ENCODE measurements at places on chromosomes 1 and 21.

DNA sequence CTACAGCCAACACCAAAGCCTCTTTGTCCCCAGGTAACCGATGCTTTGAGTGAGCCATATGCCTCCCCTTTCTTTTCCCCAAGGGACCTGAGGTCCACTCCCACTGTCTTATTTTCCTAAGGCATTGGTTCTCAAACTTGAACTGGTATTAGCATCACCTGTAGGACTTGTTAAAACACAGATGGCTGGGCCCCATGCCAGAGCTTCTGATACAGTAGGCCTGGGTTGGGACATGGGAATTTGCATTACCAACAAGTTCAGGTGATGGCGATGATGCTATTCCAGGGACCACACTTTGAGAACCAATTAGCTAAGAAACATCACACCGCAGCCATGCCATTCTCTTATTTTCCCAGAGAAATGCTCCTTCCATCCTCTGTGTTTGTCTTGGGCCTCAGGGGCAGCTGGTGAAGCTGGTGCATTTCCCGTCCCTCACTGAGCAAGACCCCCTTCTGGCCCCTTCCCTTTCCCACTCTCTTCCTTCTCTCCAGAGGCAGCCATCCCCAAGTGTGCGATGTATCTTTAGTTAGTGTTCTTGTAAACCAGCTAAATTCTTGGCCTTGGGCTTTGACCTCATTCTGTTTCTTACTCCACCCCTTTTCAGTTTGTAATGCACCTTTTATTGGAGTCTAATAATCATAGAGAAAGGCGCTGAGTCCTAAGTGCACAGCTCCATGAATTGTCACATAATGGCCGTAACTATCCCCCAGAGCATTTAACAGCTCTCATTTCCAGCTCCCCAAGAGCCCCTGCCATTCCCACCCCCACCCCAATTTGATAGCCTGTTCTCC lies 14.2 kb upstream of the TTC22 start:
- DNase-seq = no peak

- DNase-seq = no peak
Observed at GRCh38 chr1:155060736-155061135, 2.8 kb upstream of the EFNA4 start.

- DNase-seq = no peak
Observed at GRCh38 chr1:183124259-183124658, 61.8 kb upstream of the LAMC2 start.

DNA sequence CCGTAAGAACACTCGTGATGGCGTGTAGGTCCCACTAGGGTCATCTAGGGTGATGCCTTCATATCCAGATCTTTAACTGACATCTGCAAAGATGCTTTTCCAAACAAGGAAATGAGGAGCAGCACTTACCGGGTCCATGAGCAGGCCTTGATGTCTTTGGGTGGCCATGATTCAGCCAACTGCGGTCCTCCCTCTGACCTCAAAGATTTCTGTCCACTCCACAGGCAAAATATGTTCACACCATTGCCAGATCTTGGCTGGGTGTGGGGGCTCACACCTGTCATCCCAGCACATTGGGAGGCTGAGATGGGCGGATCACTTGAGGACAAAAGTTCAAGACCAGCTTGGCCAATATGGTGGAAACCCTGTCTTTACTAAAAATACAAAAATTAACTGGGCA lies 18.2 kb downstream of the TRPM2 start:
- DNase-seq = no peak

DNA sequence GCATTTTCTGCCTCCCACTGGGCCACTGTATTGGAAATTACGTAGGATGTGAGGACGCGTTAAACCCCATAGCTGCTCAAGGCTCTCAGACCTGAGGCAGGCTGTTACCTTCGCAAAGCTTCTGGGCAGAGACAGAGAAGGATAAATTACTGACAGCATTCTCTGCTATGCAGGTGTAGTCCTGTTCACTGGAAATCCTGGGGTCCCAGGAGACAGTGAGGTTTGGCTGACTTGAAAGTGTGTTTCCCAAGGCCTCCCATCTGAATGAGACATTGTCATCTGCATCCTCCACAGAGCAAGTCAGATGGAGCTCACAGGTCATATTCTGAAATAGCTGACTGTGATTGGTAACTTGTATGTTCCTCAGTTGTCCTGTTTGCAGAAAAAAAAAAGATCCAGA lies 32.0 kb downstream of the SLAMF6 start:
- DNase-seq = no peak

DNA sequence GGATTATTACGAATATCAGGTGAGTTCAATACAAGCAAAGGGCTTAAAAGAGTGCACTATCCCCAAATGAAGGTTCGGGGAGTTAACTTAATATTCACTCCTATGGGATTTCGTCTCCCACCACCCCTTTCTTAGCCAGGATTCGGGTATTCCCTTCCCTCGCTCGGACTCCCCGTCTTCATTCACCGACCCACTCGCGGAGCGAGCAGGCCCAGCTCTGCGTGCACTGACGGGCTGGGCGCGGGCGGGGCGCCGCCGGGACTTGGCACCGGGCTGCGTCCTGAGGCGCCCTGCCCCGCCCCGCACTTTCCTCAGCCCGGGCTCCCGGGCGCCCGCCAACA lies 7.7 kb upstream of the MPZL1 start:
- DNase-seq = no peak

GRCh38 chr1:85319931-85320330 lies 43.5 kb upstream of the BCL10 start:
- DNase-seq = no peak

DNA sequence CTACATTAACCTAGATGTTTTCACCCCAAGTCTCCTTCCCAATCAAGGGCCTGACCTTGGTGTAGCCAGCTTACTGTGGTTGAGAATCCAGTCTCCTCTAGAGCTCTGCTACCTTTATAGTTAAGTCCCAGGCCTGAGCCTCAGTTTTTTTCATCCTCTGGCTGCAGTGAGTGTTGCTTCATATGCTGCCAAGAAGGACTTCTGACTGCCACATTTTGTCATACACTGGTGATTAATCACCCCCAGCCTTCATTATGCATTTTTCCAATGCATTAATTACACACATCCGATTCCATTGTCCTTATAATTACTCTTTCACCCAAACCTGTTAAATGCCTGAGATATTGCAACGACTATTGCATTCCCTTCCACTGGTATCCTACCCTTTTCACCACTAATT lies 66.3 kb upstream of the FGGY start:
- DNase-seq = no peak

- DNase-seq = no peak
Observed at GRCh38 chr1:223725578-223725977, 13.2 kb downstream of the CAPN2 start.

DNA sequence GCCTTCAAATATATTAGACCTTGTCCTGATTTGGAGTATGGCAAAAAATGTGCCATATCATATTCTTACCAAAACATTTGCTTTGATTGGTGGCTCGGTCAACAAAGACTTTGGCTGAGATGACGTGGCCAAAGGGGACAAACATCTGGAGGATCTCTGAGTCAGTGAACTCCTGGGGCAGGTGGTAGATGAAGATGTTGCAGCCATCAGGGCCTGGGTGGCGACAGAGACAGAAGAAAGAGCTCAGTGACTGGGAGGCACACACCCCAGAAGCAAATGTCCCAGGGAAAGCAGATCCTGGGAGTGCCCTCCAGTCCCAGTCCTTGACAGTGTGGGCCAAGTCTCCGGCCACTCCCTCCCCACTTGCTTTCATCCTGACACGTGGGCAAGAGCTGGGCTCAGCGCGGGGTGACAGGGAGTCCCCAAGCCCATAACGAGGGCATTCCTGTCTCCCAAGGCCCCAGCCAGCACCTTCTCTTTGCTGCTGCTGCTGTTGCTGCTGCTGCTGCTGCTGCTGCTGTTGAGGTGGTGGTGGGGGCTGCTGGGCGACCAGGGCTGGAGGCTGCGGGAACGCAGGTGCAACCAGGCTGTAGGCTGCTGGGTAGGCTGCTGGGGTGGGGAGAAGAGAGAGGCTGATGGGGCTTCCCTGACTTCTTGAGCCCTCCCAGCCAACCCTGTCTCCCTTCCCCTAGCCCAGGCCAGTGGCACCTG lies 10.7 kb downstream of the CELF3 start:
- no peak for DNase-seq

DNA sequence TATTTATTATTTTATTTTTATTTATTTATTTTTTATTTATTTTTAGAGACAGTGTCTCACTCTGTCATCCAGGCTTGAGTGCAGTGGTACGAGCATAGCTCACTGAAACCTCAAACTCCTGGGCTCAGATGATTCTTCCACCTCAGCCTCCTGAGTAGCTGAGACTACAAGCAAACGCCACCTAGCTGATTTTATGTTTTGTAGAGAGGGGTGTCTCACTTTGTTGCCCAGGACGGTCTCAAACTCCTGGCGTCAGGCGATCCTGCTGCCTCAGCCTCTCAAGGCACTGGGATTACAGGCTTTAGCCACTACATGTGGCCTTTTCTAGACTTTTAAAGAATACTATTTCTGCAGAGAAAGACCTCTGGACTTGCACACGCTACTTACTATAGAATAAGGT lies 61.3 kb upstream of the C1orf53 start:
- DNase-seq = no peak

DNA sequence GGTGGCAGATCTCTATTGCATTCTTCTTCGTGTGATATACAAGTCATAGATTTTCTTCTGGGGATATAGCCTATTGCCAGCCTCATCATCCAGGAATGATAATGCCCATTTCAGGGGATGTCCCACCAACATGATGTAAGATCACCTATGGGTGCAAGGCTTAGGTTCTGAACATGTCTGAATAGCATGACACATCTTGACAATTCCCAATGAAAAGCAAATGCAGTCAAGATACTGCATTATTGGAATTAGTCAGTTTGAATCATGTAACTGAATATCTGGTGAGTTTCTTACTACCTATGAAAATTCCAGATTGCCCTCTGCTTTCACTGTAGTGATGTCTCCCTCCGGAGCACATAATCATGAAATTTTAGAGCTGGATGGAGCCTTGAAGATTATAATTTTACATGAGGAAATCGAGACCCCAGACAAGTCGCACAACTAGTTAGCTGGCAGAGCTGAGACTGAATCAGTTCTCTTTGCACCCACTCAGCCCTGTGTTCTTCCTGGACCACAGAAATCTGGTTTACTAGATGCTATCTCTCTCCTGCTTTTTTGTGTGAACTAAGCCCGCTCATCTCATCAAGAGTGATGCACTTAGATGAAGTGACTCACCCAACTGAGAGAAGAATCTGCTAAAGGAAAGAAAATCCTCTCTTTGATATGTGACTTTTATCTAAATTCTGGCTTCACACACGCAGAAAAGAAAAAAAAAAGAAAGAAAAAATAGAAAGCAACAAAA lies 65.0 kb downstream of the WDR64 start:
- DNase-seq = peak; percentile 55

DNA sequence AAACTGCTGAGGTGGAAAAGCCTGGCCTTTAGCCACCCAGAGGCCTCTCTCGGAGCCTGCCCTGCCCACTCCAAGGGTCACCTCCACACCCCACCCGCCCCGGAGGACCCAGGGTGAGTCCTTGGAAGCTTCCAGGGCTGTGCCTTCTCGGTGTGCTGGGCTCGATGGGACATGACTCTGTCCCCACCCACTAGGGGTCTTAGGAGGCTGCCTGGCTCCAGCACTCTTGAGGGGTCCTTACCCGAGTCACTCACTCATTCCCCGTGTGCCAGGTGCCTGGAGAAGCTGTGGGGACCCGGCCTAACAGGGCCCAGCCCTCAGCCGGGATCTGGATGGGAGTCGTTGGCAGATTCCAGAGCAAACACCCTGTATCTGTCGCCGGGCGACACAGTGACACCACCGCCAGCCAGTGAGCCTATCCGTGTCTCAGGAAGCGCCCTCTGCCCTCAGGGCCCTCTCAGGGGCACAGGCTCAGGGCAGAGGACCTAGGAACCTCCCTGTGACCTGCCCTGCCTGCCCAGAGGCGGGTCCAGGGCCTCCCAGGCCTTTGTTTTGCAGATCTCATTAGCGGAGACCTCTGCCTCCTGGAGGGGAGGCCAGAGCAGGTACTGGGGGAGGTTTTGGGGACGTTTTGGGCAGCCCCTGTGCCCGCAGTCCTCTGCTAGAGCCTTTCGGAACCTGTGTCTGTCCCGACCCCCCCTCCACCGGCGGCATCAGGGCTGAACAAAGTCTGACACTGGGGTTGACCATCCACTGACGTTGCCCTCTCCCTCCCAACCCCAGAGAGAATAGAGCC lies 3.1 kb upstream of the PRKCZ start:
- no peak for DNase-seq

DNA sequence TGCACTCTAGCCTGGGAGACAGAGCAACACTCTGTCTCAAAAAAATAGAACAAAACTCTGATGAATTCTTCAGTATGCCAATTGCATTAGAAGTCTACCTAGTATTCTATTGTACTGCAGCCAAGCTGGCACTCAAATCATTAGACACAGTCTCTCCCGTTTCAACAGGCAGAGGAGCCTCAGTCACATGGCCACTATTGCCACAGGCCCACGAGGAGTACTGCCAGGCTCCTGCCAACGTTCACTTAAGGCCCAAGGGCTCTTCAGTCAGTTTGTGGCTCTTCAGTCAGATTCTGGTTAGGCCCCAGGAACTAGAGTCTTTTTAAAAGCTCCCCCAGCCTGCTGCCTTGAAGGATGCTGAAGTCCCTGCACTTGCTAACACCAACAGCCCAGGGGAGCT lies 73.4 kb downstream of the SH3BGR start:
- no peak for DNase-seq

DNA sequence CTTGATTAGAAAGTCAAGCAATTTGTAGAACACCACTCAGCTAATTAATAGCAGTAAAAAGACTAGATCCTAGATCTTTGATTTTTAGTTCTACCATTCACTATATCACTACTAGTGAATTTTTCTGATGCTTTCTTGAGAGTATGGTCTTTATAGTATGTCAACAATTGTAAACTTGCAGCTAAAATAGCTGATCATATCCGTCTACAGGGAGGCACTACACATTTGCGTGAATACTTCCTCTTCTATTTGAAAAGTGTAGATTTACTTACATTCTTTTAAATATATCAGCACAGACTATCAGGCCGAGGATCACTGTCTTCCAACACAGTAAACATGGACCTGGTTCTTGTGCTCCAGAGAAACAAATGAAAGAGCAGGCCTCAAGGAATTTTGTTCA lies 18.6 kb upstream of the PTPRC start:
- DNase-seq = no peak

- no peak for DNase-seq
Observed at GRCh38 chr1:77245830-77246229, 26.6 kb upstream of the PIGK start.

GRCh38 chr1:204992201-204992997 lies 50.6 kb upstream of the CNTN2 start:
- no peak for DNase-seq

DNA sequence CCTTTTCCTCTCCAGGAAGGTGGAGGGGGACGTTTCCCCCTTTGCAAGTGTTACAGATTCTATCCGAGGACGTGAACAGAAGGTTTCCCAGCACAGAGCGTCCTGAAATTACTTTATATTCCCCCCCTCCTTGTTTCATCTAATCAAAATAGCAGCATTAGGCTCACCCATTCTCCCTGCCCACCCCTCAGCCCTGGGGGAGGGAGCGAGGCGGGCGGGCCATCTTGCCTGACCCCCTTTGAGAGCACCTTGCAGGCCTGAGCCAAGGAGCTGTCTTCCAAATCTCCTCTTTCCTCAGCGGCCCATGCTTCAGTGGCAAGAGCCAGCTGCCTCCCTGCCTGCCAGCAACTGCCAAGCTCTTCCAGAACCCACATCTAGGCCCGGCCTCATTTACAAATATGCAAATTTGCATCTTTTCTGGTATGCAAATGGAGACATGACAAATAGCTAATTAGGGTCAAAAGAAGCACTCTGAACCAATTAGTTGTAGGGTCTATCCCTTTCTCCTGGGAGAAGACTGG lies 69.1 kb upstream of the POU3F1 start:
- DNase-seq = no peak

GRCh38 chr1:96538883-96539282 lies 182.7 kb upstream of the PTBP2 start:
- peak; percentile 72 for DNase-seq

- peak; percentile 7 for DNase-seq
Observed at GRCh38 chr1:3402258-3403010, 52.0 kb upstream of the ARHGEF16 start.

GRCh38 chr1:159755451-159756007 lies 25.2 kb upstream of the DUSP23 start:
- DNase-seq = no peak

Data from EL (cell line).